Activated CD4-positive, alpha-beta T cell treated with anti-CD3 and anti-CD28 coated beads, Interleukin-2, Interleukin-4, amounts not matched to agents 100 ng/mL and 50 ng/mL, durations not matched to agents 16 hours and 8 hours (primary cell): ENCODE measurements at places on chromosomes 6 and 20.

- no peak for DNase-seq
Observed at GRCh38 chr6:54238396-54238795, 69.8 kb upstream of the TINAG start.

DNA sequence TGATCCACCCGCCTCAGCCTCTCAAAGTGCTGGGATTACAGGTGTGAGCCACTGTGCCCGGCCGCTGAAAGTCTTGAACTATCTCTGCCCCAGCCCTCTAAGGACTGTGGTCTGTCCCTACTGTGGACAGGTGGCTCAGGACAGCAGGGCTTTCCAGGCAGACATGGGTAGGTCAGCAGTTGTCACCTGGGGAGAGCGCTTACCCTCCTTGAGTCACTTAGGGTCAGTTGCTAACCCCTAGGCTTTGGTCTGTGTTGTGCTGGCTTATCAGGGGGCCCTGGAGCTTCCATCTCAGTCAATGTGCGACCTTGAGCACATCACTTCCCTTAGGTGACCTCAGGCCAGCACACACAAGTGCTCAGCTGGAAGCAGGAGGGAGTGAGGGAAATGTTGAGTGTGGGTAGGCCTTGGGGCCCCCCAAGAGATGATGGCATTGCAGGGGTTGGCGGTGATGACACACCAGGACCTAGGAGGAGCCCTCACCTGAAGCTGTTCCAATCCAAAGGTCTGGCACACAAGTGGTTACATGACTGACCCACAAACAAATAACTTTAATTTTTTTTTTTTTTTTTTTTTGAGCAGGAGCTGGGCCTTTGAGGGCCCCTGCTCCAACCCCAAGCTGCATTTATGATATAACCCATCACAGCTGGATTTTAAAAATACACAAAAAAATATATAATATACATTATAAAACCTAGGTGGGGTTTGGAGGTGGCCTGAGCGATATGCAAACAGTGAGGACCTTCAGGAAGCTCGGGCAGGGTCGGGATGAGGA lies 5.1 kb downstream of the RPL10A start:
- no peak for DNase-seq

DNA sequence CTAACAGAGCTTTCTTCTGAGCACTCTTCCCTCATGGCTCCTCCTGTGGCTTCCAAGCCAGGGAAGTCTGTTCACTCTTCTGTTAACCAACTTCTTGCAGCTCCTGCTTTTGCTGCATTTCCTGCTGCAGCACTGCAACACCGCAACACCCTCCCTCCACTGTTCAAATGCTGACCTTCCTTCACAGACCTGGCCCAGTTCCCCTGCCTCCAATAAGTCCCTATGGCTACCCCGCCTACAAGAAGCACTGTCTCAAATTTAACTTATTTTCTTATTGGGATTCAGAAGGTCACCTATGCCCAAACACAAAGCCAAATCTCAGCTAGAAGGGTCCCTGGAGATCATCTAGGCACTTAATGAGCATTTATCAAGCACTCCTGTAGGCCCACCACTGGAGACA lies 44.6 kb downstream of the ELMO2 start:
- DNase-seq, result no peak

DNA sequence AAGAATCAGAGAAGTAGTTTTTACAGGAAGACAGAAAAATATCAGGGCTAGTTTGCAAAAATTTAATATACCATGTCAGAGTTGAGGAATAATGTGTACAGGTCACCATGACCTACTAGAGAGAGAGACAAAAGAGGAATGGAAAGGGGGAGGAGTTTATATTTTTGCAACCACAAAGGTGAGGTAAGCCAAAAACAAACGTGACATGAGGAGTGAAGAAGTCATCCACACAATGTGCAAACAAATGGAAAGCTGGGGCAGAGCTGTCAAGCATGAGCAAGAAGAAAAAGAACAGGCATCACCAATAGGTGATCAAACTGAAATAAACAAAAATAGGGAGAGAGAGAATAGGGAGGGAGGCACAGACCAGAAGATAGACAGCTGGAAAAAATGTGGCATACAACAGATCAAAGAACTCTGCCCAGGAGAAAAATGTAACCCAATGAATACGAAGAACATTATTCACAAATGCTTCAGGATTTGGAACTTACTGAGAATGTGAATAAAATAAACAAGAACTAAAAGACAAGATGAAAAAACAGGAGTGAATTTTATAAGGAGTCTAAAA lies 15.5 kb downstream of the RARS2 start:
- no peak for DNase-seq

DNA sequence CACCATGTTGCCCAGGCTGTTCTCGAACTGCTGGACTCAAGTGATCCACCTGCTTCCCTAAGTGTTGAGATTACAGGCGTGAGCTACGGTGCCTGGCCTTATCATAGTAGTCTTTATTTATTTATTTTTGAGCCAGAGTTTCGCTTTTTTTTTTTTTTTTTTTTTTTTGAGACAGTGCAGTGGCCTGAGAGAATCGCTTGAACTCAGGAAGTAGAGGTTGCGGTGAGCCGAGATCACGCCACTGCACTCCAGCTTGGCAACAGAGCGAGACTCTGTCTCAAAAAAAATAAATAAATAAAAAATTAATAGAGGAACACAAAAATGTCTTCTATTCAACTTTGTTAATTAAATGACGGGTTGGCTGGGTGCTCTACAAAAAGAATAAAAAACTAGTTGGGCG lies 12.9 kb downstream of the MAPRE1 start:
- no peak for DNase-seq

GRCh38 chr6:62891065-62891647 lies 320.1 kb upstream of the FKBP1C start:
- DNase-seq, result peak; percentile 3

GRCh38 chr6:12186528-12186927 lies 103.6 kb upstream of the EDN1 start:
- no peak for DNase-seq

- DNase-seq, result no peak
Observed at GRCh38 chr20:1177680-1178079, 7.1 kb downstream of the TMEM74B start.

GRCh38 chr20:62234339-62234738 lies 4.0 kb upstream of the OSBPL2 start:
- no peak for DNase-seq

DNA sequence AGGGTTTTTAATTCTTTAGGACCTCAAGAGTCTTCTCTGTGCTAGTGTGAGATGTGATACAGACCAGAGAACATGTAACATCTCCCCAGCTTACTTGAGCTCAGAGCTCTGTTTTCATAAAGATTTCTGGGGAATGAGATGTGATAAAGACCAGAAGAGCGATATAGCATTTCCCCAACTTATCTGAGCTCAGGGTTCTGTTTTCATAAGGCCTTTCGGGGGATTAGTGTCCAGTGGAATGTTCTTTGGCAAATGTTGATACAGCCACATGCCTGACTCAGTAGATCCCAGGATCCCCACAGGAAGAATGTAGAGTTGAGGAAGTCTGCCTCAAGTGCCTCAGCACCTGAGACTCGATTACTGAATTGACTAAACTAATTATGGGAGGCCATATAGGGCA lies 18.7 kb upstream of the TOP1 start:
- no peak for DNase-seq

DNA sequence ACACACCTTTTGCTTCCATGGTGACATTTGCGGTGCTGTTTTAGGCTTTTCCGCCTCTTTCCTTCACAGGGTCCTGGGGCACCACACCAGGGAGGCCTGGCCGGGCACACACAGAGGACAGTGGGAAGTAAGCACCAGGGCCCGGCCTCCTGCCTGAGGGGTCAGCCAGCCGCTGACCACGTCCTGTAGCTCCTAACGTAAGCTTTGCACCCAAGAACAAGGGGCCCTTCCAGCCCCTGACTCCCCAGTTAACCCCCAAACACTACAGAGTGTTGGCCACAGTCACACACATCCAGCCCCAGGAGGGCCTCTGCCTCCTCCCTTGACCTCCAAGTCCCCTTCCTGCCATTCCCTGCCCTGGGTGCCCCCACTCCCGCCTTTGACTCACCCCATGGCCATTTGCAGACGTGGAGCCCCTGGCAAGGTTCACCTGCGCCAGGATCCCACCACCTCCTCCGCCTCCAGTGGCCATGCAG lies 54.7 kb downstream of the YTHDF1 start:
- DNase-seq, result no peak

GRCh38 chr6:429515-430121 lies 38.1 kb downstream of the IRF4 start:
- no peak for DNase-seq

- DNase-seq, result peak; percentile 46
Observed at GRCh38 chr6:84150705-84151104, 76.7 kb downstream of the CEP162 start.

- no peak for DNase-seq
Observed at GRCh38 chr6:134009876-134010275, 42.5 kb downstream of the SLC2A12 start.

DNA sequence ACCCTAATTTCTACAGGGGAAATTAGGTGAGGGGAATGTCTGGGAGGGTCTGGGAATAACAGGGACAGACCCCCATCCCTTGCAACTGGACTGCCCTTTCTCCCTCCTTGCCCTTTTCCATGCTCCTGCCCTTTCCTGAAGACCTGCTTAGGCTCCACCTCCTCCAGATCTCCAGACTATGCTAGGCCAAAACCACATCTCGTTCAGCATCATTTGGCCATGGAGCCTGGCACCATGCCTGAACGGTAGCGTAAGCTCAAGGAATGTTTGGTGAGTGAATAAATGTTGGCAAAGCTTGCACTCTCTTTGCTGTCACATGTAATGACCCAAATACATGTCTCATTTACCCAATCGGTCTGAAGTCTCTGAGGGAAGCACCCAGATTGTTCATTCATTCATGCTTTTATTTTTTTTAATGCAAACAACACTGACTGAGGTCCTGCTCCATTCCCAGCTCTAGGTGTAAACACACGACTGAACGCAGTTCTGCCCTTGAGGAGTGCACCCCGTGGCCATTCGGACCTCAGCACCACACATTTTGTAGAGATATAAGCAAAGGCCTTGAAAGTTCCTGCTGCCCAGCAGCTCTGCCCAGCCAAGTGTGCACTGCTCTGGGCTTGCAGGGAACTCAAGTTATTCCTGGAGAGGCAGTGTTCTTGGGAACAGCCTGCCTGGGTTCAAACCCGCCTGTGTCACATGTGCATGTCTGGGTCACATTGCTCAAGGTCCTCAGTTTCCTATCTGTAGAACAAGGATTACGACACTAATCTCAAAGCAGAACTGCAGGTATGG lies 1.1 kb upstream of the GRM4 start:
- DNase-seq, result no peak

- DNase-seq, result no peak
Observed at GRCh38 chr20:44181611-44182010, 5.4 kb downstream of the JPH2 start.

DNA sequence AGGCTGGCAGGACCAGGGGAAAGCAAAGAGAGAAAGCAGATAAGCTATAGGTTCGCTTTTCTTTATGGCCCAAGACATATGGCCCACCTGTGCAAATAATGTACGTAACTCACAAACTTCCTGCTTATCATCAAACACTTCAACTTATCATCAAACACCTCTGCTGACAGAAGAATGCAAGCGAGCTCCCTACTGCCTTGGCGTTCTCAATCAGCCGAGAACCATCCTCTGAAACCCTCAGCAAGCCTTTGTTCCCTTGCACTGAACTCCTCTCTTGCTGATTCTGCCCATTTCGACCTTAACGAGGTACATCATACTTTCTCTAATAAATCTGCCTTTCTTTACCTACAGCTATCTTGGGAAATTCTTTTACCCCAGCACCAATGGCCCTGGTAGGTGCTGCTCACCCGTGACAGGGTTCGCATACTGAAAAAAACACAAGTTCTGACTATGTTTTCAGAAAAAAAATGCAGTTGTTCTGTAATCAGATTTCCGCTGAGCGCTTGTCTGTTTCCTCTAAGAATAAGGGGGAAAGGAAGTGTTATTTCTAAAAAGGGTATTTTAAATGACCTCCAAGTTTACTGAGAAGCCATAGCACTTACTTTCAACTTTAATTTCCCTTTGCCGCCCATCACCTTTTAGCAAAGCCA lies 28.3 kb downstream of the SERPINB6 start:
- DNase-seq, result no peak

DNA sequence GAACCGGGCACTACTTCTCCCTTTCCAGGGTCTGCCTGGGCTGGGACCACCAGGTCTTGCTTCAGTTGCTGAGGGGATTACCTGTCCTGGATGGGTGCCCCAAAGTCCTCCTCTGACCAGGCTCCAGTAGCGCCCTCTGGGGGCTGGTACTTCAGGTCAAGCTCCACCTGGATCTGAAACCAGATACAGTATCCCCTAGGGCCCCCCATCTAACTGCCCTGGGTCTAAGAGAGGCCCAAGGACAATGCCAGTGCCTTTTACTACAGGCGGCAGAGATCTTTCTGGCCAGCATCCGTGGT lies 11.2 kb upstream of the SPAG4 start:
- DNase-seq, result no peak

GRCh38 chr6:96460052-96460700 lies 61.4 kb upstream of the UFL1 start:
- DNase-seq, result no peak

GRCh38 chr6:161011492-161012480 lies 20.2 kb downstream of the MAP3K4 start:
- DNase-seq, result no peak

DNA sequence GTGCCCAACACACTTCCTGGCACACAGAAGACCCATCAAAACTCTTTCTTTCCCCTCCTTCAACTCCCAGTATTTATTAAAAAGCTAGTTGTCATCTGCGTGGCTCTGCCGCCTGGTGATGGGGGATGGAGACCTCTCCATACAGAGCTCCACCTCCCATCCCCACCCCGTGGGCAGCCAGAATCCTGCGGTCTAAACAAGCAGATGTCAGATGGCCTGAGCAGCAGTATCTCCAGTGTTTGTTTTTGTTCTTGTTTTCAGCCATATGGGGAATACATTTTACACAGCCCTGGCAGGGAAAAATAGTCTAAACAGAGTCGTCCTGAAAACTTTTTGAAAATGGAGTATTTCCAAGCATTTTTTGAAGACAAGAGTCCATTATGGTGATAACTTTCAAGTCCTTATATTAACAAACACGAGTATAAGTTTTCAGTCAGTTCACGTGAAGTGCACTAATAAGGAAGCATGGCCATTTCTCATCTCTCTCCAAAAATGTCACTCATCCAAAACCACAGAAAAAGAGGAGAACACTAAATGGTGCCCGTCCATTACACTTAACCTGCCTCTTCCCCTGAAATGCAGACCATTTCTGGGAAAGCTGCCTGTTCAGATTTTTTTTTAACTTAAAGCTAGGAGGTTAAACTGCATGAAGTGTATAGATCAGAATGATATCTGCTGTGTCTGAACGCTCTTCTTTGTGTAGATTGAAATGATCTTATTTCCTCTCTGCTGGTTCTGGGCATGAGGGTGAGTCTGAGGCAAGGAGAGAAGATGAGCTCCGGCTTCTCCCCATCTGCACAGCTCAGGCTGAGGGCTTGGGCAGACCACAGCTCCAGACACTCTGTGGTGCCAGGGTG lies 91.0 kb downstream of the TCP11 start:
- DNase-seq, result no peak
